ENCODE measurements at places on chromosomes 1 and 21.

GRCh38 chr21:28480470-28480869, 512.2 kb downstream of the LTN1 start:
- DNase-seq, result no peak

- DNase-seq, result no peak
Measured at GRCh38 chr1:113857776-113858175, 13.7 kb downstream of the PTPN22 start.

DNA sequence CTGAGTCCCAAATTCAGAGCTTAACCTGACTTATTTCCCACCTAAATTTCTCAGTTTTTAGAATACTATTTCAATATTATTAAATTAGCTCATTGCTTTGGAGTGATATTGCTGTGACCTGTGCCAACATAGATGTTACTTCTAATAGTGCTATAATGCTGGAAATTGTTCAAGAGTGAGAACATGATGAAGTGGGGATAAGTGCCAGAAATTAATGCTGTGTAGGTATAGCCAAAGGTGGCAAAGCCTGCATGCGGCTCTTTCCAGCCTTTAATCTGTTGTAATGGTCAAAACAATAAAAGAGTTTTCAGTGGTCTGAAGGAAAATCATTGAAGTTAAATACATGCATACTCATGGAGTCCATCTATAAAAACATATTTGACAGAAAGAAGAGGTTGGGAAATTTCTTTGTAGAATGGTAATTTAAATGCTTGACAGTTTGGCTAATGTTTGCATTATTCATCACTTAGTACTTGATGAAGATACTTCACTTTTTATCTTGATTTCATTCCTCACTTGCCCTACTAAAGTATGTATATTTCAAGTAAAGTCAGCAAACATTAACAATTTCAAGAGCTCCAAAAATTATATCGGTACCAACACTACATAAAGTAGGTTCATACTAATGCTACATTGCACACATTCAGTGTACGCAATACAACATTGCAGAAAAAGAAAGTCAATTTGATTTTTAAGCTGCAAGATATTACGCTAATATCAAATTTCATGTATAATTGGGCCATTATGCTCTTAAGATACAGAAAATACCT, 82.1 kb downstream of the OLFM3 start:
- DNase-seq, result no peak

- no peak for DNase-seq
Measured at GRCh38 chr1:231927431-231927830, 300.8 kb downstream of the DISC1 start.

GRCh38 chr1:180234369-180235076, 4.5 kb downstream of the LHX4 start:
- no peak for DNase-seq

GRCh38 chr1:37342736-37343135, 131.6 kb upstream of the ZC3H12A start:
- no peak for DNase-seq

GRCh38 chr1:31570906-31571305, 5.4 kb upstream of the TINAGL1 start:
- DNase-seq, result no peak

Data from AG09319 (cell line).